ENCODE measurements at places on chromosomes 6 and 20. TPM values are rescaled to one million over a fixed set of nuclear protein-coding genes. Genes with fewer than 3 reads are reported as not detected.

GRCh38 chr6:10595731-10596664 lies 74.8 kb downstream of the GCNT2 start:
- H3K27ac ChIP-seq: no peak overlapping the region
- no peak for DNase-seq
- H3K27me3 ChIP-seq: no peaks in the 10 kb centered on the region
- H3K4me3 ChIP-seq: no peak overlapping the region
- no peaks in the 10 kb centered on the region for H3K4me1 ChIP-seq

- no peak overlapping the region for H3K4me3 ChIP-seq
- H3K27ac ChIP-seq: no peak overlapping the region
- peaks cover 17% of the 10 kb centered on the region for H3K4me1 ChIP-seq
- no peak for DNase-seq
These were observed 2.1 kb upstream of the VSX1 start for GRCh38 chr20:25083773-25084625.

The SPATS1 gene
- not detected for total RNA-seq

DNA sequence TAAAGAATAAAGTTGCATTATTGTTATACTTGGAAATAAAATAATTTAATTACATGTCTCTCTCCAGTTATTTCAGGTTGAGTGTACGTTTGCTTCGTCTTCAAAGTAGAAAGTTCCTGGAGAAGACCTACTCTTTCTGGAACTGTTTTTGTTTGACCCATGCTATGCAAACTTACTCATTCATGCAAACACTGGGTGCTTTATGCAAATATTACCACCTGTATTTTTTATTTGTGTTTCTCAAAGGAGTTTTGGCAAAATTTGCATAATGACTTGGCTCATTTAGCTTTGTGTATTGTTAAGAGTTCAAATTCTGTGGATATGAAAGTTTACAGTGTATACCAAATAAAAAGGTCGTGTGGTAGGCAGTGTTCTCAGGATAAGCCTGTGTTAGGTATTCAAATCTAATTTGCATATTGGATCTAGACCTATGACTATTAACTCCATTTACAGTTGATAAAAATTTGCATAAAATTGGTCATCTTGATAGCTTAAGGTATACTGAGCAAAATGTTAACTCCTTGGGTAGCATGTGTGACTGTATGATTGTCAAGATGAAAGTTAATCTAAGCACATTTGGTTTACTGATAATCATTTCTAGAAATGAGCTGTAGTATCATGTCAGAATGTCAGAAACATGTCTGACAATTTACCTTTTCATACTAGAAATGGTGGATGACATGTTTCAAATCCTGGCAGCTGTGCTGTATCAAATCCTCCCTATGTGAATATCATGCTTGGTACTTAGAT lies 65.2 kb downstream of the CDKAL1 start:
- no peak overlapping the region for H3K27ac ChIP-seq
- peaks cover 6% of the 10 kb centered on the region for H3K36me3 ChIP-seq
- no peaks in the 10 kb centered on the region for H3K27me3 ChIP-seq
- no peaks in the 10 kb centered on the region for H3K4me1 ChIP-seq

The PLEKHG1 gene
- 0.54 TPM for total RNA-seq

DNA sequence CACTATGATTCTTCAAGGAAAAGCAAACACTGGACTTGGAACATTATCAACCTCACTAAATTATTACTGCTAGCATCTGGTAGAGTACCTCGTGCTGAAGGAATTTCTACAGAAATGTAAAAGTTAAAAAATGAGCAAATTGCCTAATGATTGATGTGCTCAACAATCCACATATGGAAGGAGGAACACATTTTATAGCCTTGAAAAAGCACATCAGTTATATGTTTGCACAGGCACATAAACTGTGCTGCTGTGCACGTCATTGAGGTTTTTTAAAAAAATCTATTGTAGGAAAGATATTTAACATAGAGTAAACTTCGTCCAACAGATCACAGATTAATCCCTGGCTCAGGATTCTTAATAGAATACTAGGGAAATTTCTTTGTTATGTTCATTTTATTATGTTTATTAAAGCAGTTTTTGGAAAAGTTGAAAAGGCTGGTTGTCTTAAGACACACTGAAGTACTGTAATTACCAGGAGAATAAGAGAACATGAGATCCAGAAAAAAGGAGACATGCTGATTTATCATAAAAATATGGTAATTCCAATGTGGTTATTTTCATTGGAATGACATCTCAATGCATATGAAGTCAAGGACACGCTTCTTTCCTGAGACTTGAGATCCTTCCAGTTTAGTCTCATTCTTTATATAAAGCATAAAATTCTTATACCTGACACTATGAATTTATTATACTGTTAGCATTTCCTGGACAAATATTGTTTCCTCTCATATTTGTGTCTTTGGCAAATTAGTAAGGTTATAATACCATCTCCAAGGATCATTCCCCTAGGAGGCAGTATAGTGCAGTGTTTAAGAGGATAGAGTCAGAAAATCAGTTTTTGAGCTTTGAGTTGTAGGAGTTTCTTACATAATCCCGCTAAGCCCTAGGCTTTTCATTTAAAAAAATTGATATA lies 511.1 kb downstream of the TENT5A start:
- DNase-seq: no peak
- no peak overlapping the region for H3K4me3 ChIP-seq
- H3K27me3 ChIP-seq: no peaks in the 10 kb centered on the region
- H3K4me1 ChIP-seq: no peaks in the 10 kb centered on the region

GRCh38 chr6:1825926-1826325 lies 216.2 kb downstream of the FOXC1 start:
- H3K4me3 ChIP-seq: no peak overlapping the region
- no peaks in the 10 kb centered on the region for H3K27me3 ChIP-seq
- no peak overlapping the region for H3K27ac ChIP-seq
- no peaks in the 10 kb centered on the region for H3K4me1 ChIP-seq
- H3K36me3 ChIP-seq: no peaks in the 10 kb centered on the region

The OPRL1 gene
- 1.4 TPM for total RNA-seq

The TTLL9 gene
- total RNA-seq: not detected

DNA sequence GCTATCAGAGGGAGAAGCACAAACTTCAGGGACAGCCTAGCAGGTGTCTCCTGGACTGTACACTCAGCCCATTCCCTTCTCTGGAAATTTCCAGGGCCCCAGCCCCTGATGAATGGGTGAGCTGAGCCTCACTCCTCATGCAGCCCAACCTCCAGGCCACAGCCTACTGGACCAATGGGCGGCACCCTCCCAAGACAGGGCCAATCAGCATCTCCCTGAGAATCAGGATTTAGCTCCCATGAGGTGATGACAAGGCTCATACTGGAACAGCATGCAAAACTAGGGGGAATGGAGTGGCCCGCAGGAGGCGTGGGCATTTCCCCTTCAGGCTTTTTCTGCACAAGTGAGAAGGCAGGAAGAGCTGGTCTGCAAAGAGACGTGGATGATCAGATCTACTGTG lies 29.0 kb downstream of the NFATC2 start:
- H3K27me3 ChIP-seq: no peaks in the 10 kb centered on the region
- H3K27ac ChIP-seq: no peak overlapping the region
- peaks cover 49% of the 10 kb centered on the region for H3K4me1 ChIP-seq
- no peak overlapping the region for H3K4me3 ChIP-seq
- peaks cover 70% of the 10 kb centered on the region for H3K36me3 ChIP-seq

Data from natural killer cell (primary cell).